ENCODE measurements at places on chromosomes 7 and 10.

DNA sequence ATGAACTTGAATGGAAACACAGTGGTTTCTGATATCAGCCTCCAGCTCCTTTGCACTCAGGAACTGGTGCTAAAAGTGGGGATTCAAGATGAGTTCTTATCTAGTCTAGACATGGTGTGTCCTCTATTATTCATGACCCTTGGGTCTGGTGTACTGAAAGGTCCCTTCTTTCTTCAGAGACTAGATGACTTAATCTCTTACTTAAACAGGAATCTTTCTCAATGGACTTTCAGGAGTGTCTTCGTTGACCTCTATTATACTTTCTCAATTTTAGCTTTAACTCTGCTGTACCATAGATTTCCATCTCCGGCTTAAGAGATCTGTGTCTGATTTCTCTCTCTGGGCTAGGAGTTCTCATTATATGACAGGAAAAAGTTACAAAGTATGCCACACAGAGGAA is 83.5 kb upstream of the INHBA start:
- DNase-seq: no peak

DNA sequence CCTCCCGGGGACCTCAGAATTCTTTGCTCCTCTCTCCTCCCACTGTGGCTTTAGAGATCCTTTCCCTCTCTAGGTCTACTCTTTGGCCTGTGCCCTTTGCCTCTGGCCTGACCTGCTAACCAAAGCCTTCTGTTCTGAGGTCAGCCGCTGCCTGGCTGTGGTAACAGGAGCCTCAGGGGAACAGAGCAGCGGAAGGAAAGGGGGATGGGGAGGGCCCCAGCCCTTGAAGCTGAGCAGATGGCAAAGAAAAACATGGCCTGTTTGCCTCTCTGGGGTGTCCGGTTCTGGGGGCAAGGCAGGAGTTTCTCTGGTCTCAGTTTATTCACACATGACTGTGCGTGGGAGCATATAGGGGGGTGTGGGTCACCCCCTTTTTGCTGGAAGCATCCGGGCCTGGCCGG is 28.2 kb downstream of the COL26A1 start:
- DNase-seq: peak; percentile 49

GRCh38 chr10:21141946-21142492 is 244.9 kb upstream of the NEBL start:
- no peak for DNase-seq

GRCh38 chr7:53326634-53327033 is 291.2 kb downstream of the POM121L12 start:
- no peak for DNase-seq

DNA sequence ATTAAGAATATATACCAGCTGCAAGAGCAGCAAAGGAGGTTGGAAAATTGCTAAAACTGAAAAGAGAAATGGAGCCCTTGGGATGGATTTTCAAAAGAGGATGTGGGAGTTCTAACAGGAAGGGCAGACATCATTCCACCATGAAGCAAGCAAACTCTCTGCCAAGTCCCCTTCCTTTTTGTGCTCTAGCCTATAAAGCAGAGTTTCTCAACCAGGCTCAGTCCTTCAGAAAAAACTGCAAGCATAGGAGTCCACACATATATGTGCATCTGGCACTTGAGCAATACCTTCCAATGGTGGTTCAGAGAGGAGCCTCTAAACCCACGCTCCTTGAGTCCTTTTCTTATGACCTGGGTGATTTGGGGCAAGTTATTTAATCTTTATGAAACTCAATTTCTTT is 98.6 kb upstream of the MKX start:
- no peak for DNase-seq

DNA sequence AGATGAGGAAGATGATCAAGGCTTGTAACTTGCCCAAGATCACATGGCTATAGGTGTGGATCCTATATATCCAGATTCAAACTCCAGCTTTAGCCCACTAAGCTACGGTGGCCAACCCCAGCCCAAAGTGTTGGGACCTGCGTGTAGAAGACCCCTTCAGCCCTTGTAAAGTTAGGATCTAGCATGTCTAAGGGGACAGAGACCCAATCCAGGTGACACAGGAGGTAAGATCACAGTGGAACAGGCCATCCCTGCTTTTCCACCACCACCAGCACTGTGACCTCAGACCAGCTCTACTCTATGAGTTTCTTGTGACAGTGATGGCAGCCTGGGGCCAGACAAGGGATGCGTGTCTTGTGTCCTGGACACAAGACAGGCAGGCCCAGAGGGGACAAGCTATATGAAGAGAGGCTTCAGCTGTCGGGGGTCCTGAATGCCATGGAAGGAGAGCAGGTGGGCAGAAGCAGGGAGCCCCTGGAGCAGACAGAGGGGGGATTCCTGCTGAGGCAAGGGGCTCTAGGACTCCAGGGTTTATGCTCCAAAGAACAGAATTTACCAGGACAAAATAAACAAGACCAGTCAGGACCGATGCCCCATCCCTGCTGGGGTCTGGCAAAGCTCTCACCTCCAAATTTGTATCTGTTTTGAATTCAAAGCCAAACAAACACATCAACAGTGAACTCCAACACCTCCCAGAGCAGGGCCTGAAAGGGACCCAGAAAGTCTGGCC is 10.4 kb downstream of the GPRIN2 start:
- no peak for DNase-seq

DNA sequence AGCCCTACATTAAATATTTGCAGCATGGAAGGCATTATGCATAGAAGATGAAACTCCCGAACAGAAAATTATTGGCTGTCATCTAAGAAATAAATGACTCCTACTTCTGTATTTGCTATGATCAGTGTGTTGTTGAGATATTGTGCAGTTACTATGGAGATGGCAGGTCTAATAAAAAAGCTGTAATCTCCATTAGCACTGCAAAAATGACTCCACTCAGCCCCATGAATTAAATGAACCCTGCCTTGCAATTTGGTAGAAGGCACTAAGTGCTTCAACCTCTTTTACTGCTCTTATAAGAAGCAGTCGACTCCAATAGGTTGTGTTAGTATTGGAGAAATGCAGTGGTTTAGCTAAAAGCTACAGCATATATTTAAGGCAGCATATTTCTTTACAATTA is 290.0 kb upstream of the PHYHIPL start:
- no peak for DNase-seq

DNA sequence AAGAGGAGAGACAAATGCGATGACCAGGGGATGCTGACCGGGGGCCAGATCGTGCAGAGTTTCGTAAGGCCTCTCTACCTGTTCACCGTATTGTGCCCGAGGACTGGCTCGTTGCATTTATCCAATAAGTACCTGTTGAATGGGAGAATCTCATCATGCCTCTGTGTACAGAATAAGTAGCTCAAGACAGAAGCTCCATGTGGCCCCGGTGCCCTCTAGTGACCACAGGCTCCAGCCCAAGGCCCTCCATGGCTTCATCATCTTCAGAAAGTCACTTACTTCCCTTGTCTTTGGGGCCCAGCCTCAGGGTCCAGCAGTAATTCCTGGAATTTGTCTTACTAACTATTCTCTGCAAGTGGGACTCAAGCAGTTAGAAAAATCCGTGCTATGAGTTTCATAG is 151.0 kb downstream of the CHN2 start:
- DNase-seq: peak; percentile 34

DNA sequence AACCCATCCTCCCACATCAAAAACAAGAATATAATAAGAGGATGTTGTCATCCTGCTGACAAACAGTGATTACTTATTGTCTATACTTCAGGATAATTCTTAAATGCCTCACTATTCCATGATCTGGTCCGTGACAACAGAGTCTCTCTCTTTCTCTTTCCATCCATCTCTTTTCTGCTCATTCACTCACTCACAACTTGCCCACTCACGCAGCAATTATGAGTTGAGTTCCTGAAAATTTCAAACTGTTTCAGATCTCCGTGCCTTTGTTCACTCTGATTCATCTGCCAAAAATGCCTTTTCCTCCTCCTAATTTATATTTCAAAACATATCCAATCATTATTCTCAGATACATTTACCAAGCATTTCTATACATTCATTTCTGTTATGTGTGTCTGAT is 1.4 kb downstream of the OR6B1 start:
- no peak for DNase-seq

DNA sequence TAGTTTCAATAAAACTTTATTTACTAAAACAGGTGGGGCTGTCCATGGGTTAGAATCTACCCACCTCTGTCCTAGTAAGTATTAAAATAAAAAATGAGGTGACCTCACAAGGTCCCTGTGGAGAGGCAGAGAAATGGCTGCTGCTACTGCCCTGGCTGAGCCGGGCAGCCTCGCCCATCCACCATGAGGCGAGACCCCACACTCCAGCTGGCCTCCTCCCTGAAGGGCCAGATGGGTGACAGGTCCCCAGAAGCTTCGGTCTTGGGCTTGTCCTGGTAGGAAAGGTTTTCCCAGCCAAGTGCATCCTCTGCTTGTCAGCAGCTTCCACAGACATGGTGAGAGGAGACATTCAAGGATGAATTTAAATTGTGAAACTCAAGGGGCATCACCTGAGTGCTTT is 565.8 kb downstream of the PTPRN2 start:
- no peak for DNase-seq

GRCh38 chr7:31852462-31852861 is 165.4 kb downstream of the PPP1R17 start:
- no peak for DNase-seq

DNA sequence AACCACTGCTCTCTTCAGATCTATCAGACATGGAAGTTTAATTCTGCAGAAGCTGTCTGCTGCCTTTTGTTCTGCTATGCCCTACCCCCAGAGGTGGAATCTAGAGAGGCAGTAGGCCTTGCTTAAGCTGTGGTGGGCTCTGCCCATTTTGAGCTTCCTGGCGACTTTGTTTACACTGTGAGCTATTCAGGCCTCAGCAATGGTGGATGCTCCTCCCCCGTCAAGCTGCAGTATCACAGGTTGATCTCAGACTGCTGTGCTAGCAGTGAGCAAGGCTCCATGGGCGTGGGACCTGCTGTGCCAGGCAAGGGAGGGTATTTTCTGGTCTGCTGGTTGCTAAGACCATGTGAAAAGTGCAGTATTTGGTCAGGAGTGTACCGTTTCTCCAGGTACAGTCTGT is 45.1 kb upstream of the CDK14 start:
- DNase-seq: no peak

DNA sequence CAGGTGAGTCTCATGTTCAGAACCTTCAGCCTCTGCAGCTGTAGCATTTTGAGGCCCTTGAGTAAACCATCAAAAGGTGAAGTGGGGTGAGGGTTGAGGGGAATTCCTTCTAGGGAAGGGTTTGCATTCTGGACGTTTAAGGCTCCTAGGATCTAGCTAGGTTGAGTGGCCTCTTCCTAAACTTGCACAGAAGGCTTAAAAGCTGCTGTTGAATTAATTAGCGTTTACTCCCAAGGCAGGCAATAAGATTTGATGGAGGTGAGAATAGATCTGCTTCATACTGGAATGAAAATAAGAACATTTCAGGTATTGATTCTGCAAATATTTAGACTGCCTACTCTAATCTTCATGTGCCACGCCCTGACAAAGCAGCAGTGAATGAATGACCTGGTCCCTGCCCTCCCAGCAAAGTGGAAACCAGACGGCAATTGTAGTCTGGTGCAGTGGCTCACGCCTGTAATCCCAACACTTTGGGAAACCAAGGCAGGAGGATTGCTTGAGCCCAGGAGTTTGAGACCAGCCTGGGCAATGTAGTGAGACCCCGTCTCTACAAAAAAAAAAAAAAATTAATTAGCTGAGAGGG is 11.4 kb upstream of the KPNA7 start:
- no peak for DNase-seq

- peak; percentile 29 for DNase-seq
Observed at GRCh38 chr7:17298840-17299482, 509 bp downstream of the AHR start.

DNA sequence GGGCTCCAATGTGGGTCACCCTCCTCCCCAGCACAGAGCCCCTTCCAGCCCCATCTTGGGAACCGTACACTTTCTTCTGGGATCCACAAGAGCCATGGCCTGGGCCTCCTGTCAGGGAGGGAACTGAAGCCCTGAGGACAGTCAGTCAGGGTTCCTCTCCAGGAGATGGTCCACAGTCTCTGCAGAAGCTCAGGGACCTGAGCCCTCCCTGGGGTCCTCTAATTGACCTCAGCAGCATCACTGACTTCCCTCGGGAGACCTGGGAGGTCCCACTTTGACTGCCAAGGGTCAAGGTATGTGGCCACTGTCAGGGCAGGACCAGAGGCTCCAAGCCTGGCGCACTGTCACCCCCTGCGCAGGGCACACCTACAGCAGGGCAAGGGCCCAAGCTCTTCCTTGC is 32.3 kb downstream of the NOD1 start:
- DNase-seq: no peak

GRCh38 chr7:139697056-139697455 is 80.7 kb downstream of the HIPK2 start:
- no peak for DNase-seq

DNA sequence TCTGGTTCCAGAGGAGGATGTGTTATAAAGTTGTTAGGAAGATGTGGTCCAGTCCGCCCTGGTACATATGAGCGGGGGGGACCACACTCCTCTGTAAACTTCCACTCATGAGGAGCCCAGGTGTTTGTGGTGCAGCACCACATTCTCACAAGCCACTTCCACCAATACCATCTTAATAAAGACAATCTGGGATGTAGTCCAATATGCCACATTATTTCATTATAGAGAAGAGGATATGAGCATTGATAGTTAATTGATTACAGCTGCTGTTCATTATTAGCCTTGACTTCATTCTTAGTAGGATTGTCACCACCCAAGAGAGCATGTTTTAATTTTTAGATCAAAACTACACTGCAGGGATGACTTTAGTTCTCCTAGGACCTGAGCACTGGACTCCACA is 40.5 kb downstream of the ERCC6 start:
- DNase-seq: peak; percentile 9

DNA sequence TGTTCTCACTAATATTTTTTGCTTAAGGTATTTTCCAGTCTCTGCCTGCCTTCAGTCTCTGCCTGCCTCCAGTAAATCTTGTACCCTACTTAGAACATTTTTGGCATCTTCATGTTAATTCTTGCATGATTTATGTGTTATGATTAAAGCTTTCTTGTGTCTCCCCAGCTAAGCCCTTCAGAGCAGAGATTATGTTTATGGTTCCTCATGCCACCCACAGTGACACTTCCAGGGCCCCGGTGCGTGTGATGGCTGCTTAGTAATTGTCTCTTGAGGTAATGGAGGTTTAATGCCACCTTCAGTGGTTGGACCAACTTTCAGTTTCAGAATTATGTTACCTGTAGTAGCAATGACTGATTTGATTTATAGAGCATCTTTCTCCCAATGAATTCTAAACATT is 70.6 kb upstream of the MET start:
- no peak for DNase-seq

- DNase-seq: no peak
Observed at GRCh38 chr10:57925045-57925444, 342.6 kb downstream of the IPMK start.

Measured in fibroblast of skin of scalp (primary cell).